ENCODE measurements at places on chromosomes 2 and 18. TPM values are rescaled to one million over a fixed set of nuclear protein-coding genes. Genes with fewer than 3 reads are reported as not detected.

Gene RBFA
- 34.3 TPM for total RNA-seq

Gene DHRS9
- 17.0 TPM for total RNA-seq

Gene ABCA12
- not detected for total RNA-seq

Gene ARID5A
- 7.7 TPM for total RNA-seq
